GM03348 (cell line): ENCODE measurements at places on chromosomes 1 and 21.
A peak's percentile ranks its signal among the peaks of the same experiment; 100 is the strongest.

DNA sequence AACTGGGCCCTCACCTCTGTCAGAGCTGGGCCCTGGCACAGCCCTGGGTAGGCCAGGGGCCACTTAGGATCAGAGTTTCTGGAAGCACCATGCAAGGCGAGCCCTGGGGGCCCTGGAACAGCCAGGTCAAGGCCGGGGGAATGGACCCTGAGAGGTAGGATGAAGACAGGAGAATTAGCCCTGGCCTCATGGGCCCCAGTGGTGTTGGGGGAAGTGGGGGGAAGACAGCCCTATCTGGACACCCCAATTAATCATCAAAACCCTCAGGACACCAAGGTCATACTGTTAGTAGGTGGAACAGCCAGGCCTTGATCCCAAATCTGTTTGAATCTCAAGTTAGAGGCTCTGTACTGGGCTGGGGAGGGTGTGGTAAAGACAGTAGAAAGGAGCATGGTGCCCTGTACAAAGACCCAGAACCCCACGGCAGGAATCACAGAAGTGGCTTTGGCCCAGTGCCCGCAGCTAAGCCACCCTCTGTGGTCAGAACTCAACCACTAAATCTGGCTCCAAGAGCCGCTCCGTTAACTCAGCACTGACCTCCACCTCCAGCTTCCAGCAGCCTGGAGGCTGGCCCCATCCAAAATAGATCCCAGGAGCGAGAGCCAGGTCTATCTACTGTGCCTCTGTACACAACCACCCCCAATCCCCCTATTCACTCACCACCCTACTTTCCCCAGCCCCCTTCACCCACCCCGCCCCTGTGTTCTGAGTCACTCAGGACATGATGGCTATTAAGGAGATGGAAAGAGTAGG lies 14.0 kb upstream of the TRIM63 start:
- DNase-seq = no peak

DNA sequence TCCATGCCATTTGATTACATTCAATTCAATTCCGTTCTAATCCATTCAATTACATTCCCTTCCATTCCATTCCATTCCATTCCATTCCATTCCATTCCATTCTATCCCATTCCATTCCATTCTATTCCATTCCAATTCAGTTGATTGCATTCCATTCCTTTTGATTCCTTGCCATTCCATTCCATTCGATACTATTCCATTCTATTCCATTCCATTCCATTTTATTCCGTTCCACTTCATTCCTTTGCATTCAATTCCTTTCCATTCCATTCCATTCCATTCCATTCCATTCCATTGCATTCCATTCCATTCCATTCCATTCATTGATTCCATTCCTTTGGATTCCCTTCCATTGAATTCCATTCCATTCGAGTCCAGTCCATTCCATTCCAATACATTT lies 2574.0 kb upstream of the TPTE start:
- DNase-seq = no peak

DNA sequence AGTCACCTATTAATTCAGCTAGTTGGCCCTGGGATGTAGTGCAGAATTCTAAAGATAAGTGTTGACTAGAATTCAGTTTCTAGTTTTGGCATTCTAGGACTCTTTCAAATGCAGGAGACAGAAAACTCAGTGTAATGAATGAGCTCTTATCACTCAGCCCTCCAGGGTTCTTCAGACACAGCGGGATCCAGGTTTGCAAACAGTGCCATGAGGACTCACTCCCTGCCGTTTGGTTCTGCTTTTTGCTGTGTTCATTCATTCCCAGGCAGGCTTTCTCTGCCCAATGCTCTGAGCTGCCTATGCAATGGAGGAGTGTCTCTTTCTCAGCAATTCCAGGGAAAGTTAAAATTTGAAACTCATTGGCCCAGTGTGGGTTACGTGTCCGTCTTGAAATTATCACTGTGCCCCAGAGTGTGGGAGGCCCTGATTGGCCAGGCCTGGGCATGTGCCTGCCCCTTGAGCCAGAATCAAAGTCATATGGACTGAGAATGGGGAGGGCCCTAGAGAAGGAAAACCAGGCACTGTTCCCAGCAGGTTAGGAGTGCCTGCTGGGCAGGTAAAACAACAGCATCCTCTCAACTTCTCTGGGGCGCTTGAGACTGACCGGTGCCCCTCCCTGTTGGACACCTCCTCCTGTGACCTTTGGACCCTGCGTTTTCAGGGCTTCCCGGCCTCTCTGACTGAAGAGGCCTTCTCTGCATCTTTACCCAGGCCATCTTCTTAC lies 43.4 kb downstream of the TMEM51 start:
- DNase-seq = no peak

DNA sequence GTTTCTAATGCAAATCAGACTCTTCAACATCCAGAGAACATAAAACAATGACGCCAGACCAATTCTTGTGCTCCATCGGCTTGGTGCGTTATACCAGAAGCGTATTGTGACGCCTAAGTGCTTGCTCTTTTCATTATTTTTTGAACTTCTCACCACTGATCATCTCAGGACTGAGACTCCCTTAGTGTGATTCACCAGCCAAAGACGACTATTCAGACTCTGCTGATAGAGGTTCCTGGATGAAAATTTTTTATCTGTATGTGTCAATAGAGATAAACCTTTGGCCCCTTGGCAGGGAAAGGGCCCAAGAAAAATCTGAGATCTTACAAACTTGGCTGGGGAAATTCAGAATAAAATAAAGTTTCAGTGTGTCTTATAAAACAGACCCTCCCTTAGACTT lies 856 bp upstream of the GREM2 start:
- no peak for DNase-seq

GRCh38 chr1:240031009-240031408 lies 60.7 kb upstream of the FMN2 start:
- DNase-seq = peak; percentile 83

DNA sequence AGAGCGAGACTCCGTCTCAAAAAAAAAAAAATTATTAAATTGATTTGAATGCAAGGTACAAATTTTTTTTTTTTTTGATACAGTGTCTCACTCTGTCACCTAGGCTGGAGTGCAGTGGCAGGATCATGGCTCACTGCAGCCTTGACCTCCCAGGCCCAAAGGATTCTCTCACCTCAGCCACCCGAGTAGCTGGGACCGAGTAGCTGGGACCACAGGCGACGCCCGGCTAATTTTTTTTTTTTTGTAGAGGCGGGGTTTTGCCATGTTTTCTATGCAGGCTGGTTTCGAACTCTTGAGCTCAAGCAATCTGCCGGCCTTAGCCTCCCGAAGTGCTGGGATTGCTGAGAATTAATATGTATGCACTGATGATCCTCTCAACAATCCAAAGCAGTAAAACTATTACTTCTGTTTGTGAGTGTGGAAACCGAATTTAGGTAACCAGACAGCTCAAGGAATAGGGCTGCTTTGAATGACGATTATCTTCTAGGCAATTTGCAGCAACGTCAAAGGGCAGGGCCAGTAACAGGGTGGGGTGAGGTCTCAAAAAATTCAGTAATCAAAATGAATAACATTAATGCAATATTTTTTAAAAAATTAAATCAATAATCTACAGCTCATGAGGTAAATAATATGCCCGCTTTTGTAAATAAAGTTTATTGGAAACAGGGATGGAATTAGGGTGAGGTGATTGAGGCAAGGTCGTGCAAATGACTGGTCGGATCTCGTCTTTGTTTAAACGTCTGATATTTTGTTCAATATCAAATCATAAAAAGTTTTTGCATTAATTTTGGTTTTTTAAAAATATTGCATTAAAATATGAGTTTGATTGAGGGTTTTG lies 1.2 kb downstream of the CLSPN start:
- DNase-seq = peak; percentile 9

- peak; percentile 72 for DNase-seq
These were observed at the start of gene CAMK1G for GRCh38 chr1:209583408-209583807. Gene CAMK1G, plus strand, starts transcription at chr1:209583714. Its CDS starts 11,270 bp downstream, at chr1:209594984.

- no peak for DNase-seq
These were observed 19.9 kb downstream of the COA6 start for GRCh38 chr1:234393190-234393589.

DNA sequence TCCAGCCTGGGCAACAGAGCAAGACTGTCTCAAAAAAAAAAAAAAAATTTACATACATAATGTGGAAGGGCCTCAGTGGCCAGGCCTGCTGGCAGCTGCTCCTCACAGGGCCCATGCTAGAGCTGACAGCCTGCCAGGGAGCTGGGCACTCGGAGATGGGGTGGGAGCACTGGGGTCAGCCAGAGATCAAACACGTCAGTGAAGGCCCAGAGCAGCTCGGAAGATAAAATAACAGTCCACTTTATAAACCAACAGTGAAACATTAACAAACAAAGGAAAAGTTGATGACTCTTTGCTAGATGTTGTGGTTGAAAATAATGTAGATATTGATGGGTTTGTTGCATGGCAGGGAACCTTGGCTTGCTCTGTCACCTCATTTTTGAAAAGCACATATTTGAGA lies 42.7 kb downstream of the ATP5PF start:
- DNase-seq = no peak

GRCh38 chr21:45478115-45478801 lies 64.0 kb downstream of the SLC19A1 start:
- peak; percentile 91 for DNase-seq

GRCh38 chr1:7538033-7538432 lies 233.1 kb upstream of the VAMP3 start:
- DNase-seq = no peak

GRCh38 chr1:171718216-171718615 lies 23.6 kb downstream of the VAMP4 start:
- peak; percentile 35 for DNase-seq

- no peak for DNase-seq
These were observed 15.6 kb upstream of the THEM4 start for GRCh38 chr1:151924691-151925587.

DNA sequence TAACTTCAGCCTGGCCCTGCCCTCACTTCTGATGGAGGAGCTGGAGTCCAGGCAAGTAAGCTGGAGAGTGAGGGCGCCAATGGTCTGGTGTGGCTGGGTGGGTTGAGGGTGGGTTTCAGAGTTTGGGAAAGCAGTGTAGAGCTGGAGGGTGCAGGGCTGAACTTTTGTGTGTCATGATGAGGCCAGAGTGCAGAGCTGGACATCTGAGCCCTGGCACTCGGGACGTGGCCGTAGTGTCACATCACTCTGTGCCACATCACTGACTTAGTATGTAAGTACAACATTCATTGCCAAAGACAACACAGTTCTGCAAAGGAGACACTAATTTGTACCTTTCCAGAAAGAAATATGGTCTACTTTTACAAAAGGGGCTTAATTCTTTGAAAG lies 15.8 kb downstream of the SPATA46 start:
- DNase-seq = no peak

DNA sequence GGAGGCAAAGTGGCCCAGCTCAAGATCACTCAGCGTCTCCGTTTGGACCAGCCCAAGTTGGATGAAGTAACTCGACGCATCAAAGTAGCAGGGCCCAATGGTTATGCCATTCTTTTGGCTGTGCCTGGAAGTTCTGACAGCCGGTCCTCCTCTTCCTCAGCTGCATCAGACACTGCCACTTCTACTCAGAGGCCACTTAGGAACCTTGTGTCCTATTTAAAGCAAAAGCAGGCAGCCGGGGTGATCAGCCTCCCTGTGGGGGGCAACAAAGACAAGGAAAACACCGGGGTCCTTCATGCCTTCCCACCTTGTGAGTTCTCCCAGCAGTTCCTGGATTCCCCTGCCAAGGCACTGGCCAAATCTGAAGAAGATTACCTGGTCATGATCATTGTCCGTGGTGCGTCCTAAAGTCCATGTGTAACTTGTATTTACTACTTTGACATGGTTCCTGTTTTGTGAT lies 2.7 kb downstream of the RBM15 start:
- no peak for DNase-seq

DNA sequence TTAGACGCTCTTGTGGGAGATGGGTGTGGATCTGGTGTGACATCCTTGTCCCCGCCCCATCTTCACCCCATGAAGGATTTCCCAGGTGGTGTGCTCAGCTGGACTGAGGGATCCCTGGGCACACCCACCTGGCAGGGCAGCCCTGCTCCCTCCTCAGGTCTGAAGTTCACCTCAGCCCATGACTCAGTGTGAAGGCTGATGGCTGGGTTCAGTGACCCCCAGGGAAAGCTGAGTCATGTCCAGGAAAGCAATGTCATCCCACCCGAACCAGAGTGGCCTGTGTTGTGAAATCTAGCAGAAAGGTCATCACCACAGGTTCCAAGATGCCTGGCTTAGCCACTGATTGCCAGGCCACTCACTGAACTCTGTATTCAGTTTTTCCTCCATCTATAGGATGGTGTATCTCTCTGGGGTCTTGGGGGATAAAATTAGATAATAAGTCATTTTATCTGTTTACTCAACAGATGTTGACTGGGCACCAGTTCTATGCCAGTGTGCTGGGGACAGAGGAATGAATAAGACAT lies 97.7 kb upstream of the JUN start:
- no peak for DNase-seq

- no peak for DNase-seq
These were observed 1.1 kb upstream of the ACKR1 start for GRCh38 chr1:159203610-159204009.

- no peak for DNase-seq
These were observed 223.9 kb downstream of the PLPP3 start for GRCh38 chr1:56355422-56355821.

DNA sequence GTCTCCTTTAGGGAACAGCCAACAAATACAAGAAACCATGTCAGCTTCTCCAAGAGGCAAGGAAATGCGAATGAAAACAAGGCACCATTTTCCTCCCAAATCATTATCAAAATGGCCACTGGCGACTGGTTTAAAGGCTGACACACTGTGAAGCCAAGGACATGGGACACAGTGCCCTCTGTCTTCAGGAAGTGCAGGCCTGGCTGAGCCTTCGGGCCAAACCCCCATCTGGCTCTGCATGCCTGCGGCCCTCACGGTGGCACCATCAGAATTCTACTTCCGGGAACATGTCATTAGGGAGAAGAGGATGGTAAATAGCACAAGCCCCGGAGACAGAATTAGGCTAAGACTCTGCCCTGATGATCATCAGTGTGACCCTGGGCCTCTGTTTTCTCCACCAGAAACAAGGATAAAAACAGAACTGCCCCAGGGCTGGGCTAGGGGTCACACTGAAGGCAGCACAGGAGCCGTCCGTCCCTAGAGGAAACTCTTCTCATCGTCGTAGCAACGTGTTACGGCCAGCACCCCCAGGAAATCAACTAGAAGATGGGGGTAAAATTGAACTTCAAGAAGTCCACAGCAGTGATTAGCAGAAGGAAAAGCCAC lies 103.5 kb downstream of the NPHP4 start:
- no peak for DNase-seq

- DNase-seq = no peak
These were observed 6.4 kb downstream of the FNDC7 start for GRCh38 chr1:108718927-108719655.

GRCh38 chr1:46613661-46614603 lies 2.7 kb downstream of the MOB3C start:
- DNase-seq = peak; percentile 91

DNA sequence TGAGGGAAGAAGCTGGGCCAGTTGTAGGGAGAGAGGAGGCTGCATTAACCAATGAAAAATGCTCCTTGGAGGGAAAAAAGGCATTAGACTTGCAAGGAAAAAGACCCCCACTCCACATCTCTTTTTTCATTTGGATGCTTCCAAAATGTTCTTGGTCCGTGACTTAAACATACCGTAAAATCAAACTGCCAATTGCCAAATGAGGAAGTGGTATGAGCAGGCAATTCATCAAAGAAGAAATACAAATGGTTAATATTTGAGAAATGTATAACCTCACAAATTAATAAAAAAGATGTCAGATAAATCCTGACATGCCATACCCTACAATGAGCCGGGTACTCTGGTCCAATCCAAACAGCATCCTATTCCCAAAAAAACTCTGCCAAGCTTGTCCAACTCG lies 30.6 kb downstream of the KANK4 start:
- DNase-seq = no peak

- no peak for DNase-seq
These were observed 18.3 kb downstream of the SPATA21 start for GRCh38 chr1:16418823-16419425.
